ENCODE measurements at places on chromosomes 16 and 17. TPM values are rescaled to one million over a fixed set of nuclear protein-coding genes. Genes with fewer than 3 reads are reported as not detected.

- DNase-seq: no peak
Observed at GRCh38 chr16:9115277-9115676, 23.8 kb downstream of the HAPSTR1 start.

GSG1L gene
- not detected for total RNA-seq

GRCh38 chr16:11139326-11140097 is 116.5 kb downstream of the SOCS1 start:
- DNase-seq: peak; percentile 7

DNA sequence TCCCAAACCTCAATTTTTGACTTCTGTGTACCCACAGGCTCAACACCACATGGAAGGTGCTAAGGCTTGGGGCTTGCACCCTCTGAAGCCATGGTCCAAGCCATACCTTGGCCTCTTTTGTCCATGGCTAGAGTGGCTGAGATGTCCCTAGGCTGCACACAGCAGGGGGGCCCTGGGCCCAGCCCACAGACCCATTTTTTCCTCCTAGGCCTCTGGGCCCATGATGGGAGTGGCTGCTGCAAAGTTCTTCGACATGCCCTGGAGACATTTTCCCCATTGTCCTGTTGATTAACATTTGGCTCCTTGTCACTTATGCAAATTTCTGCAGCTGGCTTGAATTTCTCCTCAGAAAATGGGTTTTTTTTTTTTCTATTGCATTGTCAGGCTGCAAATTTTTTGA is 47.0 kb downstream of the TBC1D26 start:
- no peak for DNase-seq

SHCBP1 gene
- total RNA-seq: 6.4 TPM

SBK1 gene
- 1.5 TPM for total RNA-seq

- DNase-seq: no peak
Observed at GRCh38 chr16:8730335-8730915, 56.0 kb downstream of the ABAT start.

DNA sequence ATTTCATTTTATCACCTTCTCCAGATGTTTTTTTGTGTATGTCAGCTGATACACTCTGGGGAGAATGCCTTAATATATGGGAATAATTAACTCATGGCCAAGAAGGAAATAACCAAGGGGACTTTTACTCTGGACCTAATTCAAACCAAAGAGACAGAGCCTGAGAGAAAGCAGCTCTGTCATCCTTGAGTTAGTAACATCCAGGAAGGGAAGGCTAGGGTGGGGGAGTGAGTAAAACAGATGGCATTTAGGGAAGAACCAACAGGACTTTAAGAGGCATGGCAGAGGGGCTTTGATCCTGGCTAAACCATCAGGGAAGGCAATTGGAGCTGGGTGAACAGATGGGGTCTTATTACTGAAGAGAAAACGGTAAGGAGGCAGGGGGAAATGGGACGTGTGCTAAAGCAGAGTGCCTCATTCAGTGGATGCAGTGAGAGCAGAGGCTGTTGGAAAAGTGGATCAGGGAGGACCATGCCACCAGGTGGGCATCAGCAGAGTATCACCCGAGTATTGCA is 2.5 kb upstream of the SMPD3 start:
- DNase-seq: no peak

PPY gene
- not detected for total RNA-seq

GRCh38 chr17:81086789-81087551 is 52.0 kb downstream of the BAIAP2 start:
- no peak for DNase-seq

DNA sequence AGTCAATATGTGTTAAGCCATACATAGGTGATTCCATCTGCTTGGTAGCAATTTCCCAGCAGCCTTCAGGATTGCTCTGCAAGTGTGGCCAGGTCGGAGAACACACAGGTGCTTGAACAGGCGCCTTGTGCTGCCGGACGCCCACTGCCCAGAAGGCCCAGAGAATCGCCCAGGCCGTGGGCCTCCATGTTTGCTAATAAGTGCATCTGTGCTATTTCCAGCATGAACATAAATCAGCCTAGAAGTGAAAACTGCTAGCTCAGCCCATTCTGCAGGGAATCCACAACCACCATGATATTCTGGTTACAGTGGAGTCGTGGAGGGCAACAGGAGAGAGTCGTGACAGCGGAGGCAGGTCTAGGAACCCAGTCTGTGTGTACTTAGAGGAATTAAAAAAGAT is 78.1 kb downstream of the ZFHX3 start:
- DNase-seq: no peak

METTL26 gene
- 58.9 TPM for total RNA-seq

PDILT gene
- not detected for total RNA-seq

DNA sequence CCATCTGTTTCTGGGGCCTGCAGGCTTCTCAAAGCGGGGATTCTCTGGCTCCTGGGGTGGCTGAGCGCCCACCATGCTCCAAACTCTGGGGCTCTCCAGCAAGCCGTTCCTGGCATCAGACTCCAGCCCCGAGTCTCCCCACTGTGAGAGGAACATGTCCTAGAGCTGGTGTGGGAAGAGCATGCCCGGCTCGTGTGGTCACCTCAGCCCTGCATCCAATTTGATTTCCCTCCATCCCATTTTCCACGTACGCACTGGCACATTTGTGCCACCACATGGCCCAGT is 23.2 kb upstream of the KCNJ12 start:
- no peak for DNase-seq

RMI2 gene
- 1.6 TPM for total RNA-seq

SEPTIN12 gene
- not detected for total RNA-seq

CDRT4 gene
- 6.2 TPM for total RNA-seq

DNA sequence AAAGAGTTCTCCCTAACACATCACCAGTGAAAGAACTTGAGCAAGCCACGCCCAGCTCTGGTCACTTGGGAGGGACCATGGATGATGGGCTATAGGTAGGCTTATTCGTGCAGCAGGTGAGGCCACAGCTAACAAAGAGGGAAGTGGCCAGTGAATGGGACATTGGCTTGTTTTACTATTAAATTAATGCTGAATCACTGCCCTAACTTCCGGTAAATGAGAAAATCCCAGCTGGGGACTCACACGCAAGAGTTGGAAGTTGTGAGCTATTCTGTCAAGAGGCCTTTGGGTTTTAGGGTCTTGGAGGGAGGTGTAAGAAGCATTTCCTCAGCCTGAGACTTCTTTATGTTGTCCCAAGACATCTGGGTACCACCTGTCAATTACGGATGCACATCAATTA is 315.3 kb downstream of the XYLT1 start:
- DNase-seq: no peak

ANKRD13B gene
- 24.5 TPM for total RNA-seq

- no peak for DNase-seq
Observed at GRCh38 chr16:1696863-1697262, 9.1 kb upstream of the MAPK8IP3 start.

GRCh38 chr16:86010680-86011141 is 111.7 kb downstream of the IRF8 start:
- peak; percentile 39 for DNase-seq

- DNase-seq: no peak
Observed at GRCh38 chr16:87706278-87707000, 59.3 kb downstream of the KLHDC4 start.

- DNase-seq: no peak
Observed at GRCh38 chr17:47975823-47976205, 4.9 kb downstream of the CDK5RAP3 start.

RASD1 gene
- total RNA-seq: 0.42 TPM

DNA sequence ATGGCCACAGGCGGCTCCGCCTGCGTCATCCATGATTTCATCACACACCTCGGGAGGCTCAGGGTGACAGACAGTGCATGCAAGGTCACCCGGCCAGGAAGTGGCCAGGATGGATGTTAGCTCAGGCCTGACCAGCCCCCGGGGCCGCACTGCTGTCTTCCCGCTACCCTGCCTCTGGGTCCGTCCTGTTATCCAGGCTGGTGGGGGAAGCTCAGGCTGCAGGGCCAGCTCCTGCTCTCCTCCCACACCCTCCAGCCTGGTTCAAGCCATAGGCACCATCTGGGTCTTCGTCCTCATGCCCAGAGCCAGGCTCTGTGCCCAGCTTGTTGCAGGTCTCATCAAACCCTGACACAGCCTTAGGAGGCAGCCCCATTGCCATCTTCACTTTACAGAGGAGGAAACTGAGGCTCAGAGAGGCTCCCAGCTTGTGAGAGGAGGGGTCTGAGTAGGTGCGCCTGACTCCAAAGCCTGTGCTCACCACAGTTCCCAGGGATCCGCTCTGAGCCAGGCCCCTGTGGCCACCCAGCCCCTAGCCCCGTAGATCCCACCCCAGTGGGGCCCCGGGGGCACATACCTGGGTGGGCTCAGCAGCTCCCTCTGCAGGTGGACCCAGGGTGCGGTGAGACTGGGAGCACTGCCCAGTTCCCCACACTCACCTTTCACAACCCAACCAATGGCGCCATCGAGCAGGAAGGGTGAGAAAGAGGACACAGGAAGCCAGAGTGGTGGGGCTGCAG is 412 bp upstream of the ADGRG3 start:
- DNase-seq: peak; percentile 81

SLC25A19 gene
- total RNA-seq: 11.7 TPM

CDK3 gene
- 7.1 TPM for total RNA-seq

- peak; percentile 85 for DNase-seq
Observed at GRCh38 chr17:74759243-74759801, 10.9 kb downstream of the NHERF1 start.
